H9 (cell line): ENCODE measurements at places on chromosomes 6 and 20.

- DNase-seq: no peak
These were observed 39.5 kb downstream of the PKIB start for GRCh38 chr6:122649701-122650100.

- no peak for DNase-seq
These were observed 69.7 kb downstream of the CBLN4 start for GRCh38 chr20:55935448-55936208.

GRCh38 chr6:39189915-39190544 lies 39.2 kb downstream of the KCNK5 start:
- DNase-seq: peak; percentile 87

- DNase-seq: no peak
These were observed 19.2 kb upstream of the POLR1H start for GRCh38 chr6:30041821-30042220.

- no peak for DNase-seq
These were observed 96.2 kb upstream of the RNF217 start for GRCh38 chr6:124866040-124866439.

DNA sequence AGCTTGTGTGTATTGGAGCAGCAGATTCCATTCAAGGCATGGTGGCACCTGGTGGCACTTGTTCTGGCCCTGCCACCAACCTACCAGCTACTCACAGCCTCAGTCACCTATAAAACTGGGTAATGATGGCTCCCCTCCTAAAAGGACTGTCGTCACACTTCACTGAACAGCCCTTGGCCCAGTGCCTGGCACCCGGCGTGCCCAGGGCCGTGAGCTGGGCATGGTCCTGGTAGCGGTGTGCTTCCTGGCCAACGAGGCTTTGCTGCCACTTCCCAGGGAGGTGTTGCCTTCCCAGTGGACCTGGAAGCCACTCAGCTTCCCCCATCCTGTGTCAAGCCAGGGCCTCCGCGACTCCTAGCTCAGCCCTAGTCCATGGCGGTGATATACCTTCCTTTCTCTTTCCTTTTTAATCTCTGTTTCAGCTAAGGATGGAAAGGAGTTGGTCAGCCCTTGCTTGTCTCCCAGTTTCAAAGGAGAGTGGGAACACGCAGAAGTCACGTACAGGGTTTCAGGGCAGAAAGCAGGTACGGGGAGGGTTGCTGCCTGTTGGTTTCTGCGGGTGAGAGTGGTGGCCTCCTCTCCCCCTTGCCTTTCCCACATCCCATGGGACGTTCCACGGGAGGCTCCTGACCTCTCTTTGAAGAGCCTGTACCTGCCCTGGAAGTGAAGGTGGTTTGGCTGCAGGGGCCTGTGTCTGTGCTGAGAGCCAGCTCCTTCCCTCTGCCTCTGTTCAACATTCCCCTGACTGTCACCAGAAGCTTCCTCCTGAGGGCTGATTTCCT lies 25.5 kb downstream of the ENTPD6 start:
- no peak for DNase-seq
